Occipital lobe (tissue), 3 donors: ENCODE measurements at places on chromosomes 12 and 14. TPM values are rescaled to one million over a fixed set of nuclear protein-coding genes. Genes with fewer than 3 reads are reported as not detected.

ITPR2 gene
- total RNA-seq = 31.0 TPM

BICDL1 gene
- 25.4 TPM for total RNA-seq

KRT78 gene
- total RNA-seq = 1.9 TPM

TSPAN11 gene
- total RNA-seq = 4.8 TPM

TMEM63C gene
- 10.8 TPM for total RNA-seq

CACNA2D4 gene
- not detected for total RNA-seq

HSP90B1 gene
- total RNA-seq = 131 TPM

PTCSC3 gene
- total RNA-seq = not detected

OR6J1 gene
- total RNA-seq = not detected

PSME2 gene
- 26.0 TPM for total RNA-seq

MAX gene
- 55.4 TPM for total RNA-seq

DAO gene
- total RNA-seq = not detected

CCDC88C gene
- 14.3 TPM for total RNA-seq

ARHGAP9 gene
- 0.94 TPM for total RNA-seq

MIA2 gene
- total RNA-seq = 26.8 TPM

ANKRD33 gene
- total RNA-seq = not detected

MARCHF9 gene
- 15.9 TPM for total RNA-seq

CFAP73 gene
- 0.62 TPM for total RNA-seq

RASSF8 gene
- total RNA-seq = 22.5 TPM

RPL10L gene
- total RNA-seq = not detected

GDF3 gene
- not detected for total RNA-seq

GLI1 gene
- total RNA-seq = 0.16 TPM

KRT2 gene
- not detected for total RNA-seq

KIF5A gene
- 50.2 TPM for total RNA-seq

CHURC1 gene
- total RNA-seq = 32.0 TPM

TMCC3 gene
- 8.7 TPM for total RNA-seq

NCKAP5L gene
- total RNA-seq = 10.3 TPM

SRP54 gene
- total RNA-seq = 60.8 TPM

KIF21A gene
- 202 TPM for total RNA-seq

TMEM121 gene
- total RNA-seq = 23.1 TPM

OLR1 gene
- 7.3 TPM for total RNA-seq

PLEK2 gene
- total RNA-seq = 0.47 TPM

CHPT1 gene
- total RNA-seq = 38.1 TPM

PTPN21 gene
- 9.0 TPM for total RNA-seq

CBLN3 gene
- total RNA-seq = 0.47 TPM

C12orf50 gene
- not detected for total RNA-seq

OTOGL gene
- total RNA-seq = 0.62 TPM

ERGIC2 gene
- total RNA-seq = 58.8 TPM

CLEC2A gene
- not detected for total RNA-seq

PRB2 gene
- not detected for total RNA-seq

ITGB7 gene
- not detected for total RNA-seq

TESPA1 gene
- not detected for total RNA-seq

GALNT8 gene
- total RNA-seq = 43.5 TPM

LGMN gene
- total RNA-seq = 23.6 TPM

PIANP gene
- total RNA-seq = 1.2 TPM

KRT1 gene
- 0.16 TPM for total RNA-seq

NPAS3 gene
- total RNA-seq = 44.6 TPM

FOXG1 gene
- total RNA-seq = 75.5 TPM
